Spleen (tissue), 13 donors: ENCODE measurements at places on chromosomes 7 and 10. TPM values are rescaled to one million over a fixed set of nuclear protein-coding genes. Genes with fewer than 3 reads are reported as not detected.

The PON1 gene
- 0.13 TPM for polyA plus RNA-seq

The NCF1 gene
- polyA plus RNA-seq: 142 TPM

The TRIM4 gene
- polyA plus RNA-seq: 14.7 TPM

The CRTAC1 gene
- 0.22 TPM for polyA plus RNA-seq

The GARS1 gene
- 45.1 TPM for polyA plus RNA-seq

The CCL24 gene
- 6.8 TPM for polyA plus RNA-seq

The LLCFC1 gene
- polyA plus RNA-seq: not detected

The PLXDC2 gene
- polyA plus RNA-seq: 2.4 TPM

The HOXA3 gene
- polyA plus RNA-seq: 0.62 TPM

The MMD2 gene
- polyA plus RNA-seq: not detected

The PDE6C gene
- not detected for polyA plus RNA-seq

The TRPV5 gene
- 0.02 TPM for polyA plus RNA-seq

DNA sequence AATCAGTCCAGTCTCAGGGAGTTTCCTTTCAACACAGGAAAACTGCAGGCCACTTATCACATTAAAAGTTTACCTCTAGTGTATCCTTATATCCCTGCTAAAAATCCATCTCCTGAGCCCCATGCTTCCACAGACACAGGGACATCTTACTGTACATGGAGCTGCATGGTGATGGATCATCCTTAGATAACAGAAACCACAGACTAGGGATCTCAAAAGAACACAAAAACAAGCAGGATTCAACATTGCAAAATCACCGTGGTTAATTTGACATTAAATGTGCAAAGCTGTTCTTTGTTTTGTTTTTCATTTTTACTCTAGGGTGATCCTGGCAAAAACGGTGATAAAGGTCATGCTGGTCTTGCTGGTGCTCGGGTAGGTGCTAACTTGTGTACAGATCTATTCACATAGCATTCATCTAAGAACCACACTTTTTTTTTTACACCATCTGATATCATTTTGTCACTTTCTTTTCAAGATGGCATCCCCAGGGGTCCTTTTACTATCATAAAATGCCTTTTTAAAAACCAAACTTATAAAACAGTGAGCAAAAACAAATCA is 18.1 kb downstream of the COL1A2 start:
- DNase-seq: no peak

- DNase-seq: no peak
Observed at GRCh38 chr10:112429147-112429546, 17.6 kb downstream of the ZDHHC6 start.

- no peak for DNase-seq
Observed at GRCh38 chr10:100175875-100176274, 10.0 kb downstream of the ERLIN1 start.

- DNase-seq: peak; percentile 91
Observed at GRCh38 chr10:71608819-71609768, 110.5 kb downstream of the C10orf105 start.

DNA sequence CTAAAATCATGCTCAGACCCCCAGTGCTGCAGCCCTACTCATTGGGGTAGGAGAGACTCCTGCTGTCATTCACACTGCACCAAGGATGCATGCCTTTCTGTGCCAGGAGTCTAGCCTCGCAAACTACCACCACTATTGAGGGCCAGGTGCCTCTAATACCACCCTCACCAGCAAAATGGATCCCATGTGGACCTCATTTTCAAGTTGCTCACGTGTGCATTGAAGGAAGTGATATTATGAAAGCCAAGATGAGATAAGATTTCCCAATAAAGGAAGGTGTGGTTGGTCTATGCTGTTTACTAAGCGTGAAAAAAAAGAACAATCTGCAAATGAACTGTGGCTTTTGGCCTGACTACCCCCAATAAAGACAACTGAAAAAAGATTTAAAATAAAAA is 7.2 kb upstream of the LAMTOR4 start:
- DNase-seq: no peak

DNA sequence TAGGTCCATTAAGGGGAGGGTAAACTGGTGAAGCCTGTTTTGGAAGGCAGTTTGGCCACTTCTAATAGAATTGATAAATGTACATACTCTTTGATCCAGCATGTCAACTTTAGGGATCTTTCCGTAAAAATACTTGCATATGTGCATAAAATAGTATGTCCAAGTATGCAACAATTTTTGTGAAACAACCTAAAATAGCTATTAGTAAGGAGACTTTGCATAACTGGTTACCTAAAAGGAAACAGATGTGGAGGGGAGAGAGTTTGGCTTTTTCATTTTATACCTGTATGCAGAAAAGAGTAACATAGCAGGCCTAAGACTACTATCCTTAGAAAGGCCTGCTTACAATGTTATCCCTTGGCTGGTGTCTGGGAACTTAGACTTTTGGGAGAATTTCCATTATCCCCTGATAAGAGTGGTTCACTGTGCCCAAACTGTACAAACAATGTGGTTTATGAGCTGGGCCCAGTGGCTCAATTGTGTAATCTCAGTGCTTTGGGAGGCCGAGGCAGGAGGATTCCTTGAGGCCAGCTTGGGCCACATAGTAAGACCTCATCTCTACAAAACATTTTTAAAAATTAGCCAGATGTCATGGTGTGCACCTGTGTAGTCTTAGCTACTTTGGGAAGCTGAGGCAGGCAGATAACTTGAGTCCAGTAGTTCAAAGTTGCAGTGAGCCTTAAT is 21.3 kb downstream of the PTPN12 start:
- DNase-seq: no peak

DNA sequence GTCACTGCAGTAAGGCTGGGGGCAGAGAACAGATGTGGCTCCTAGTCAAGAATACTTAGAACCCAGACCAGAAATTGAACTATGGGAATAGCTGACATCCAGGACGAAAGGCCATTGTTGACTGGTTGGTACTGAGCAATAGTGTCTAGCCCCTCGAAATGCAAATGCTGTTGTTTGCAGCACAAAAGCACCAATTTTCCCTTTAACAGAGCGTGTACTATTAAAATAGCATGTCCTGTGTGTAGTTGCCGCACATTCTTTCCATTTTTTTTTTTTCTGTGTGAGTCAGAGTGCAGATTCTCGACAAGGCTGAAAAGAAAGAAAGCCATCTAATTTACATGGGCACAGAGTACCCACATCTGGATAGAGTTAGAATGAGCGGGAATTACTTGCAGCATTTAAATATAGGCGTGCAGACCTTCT is 302.4 kb downstream of the PTEN start:
- no peak for DNase-seq

DNA sequence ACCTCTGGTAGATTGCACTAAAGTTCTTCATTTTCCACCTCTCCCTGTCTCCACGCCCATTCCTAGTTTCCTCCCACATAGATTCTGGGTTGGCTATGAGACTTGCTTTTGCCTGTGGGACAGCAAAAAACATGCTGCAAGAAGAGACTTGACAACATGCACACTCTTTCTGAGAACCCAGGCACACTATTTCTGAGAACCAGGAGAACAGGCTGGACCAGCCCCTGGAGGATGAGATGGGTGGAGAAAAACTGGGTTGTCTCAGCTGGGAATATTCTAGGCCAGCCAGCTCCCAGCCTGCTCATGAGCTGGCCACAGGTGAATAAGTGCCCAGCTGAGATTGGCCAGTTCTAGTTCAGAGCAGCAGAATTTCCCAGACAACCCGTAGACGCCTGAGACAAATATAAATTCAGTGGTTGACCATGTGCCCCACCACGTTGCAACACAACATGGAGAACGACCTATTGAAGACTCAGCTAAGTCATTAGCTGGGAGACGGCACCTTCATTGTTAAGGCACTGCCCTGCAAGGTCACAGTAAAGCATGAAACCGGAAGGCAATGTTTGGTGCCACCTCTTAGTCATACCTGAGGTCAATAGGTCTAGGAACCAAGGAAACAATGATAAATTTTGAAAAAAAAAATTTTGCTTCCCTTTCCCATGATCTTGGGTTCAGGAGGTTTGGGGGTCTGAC is 92.7 kb upstream of the AKR1E2 start:
- no peak for DNase-seq

DNA sequence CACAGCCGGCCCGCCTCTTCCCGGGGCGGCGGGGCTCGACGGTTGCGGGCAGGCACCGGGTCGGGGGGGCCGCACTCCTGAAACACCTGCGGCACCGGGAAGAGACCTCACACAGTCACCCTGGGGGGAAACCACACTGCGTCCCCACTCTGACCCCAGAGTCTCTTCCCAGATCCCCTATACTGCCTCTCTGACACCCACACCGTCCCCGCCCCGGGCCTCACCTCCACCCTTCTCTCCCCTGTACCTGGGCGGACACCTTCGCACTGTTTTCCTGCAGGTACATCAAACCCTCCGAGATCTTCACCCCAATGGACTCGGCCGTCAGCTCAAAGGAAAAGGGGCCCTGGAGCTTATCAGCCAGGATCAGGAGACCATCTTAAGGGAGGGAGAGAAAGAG is 3.4 kb upstream of the GAL3ST4 start:
- peak; percentile 77 for DNase-seq

DNA sequence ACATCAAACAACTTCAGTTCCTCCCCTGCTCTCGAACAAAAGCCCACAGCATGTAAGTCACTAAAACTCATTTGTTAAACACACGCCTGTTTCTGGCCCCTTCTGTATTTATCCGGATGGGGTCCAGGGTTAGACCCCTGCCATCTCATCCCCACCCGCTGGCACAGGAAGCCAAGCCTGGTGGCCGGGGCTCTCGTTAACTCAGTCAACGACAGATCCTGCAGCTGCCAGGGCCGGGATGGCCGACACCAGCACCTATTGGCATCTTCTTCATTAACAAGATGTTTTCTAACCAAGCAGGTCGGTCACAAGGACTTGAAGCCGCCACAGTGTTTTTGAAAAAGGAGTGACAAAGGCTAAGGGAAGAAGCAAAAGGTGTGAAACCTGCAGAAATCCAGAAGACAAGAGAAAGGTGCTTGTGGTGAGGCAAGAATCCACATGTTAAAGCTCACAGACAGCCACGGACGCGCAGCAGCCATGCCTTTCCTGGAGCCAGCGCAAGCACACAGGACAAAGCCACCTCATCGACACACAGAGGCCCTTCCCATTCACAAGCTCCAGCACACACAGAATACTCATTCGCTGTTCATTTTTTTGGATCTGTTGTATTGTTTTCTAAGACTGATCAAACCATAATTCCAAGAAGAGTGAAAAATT is 202.7 kb downstream of the DIP2C start:
- DNase-seq: peak; percentile 76

- DNase-seq: no peak
Observed at GRCh38 chr7:100360135-100360854, 2.4 kb downstream of the PILRB start.

DNA sequence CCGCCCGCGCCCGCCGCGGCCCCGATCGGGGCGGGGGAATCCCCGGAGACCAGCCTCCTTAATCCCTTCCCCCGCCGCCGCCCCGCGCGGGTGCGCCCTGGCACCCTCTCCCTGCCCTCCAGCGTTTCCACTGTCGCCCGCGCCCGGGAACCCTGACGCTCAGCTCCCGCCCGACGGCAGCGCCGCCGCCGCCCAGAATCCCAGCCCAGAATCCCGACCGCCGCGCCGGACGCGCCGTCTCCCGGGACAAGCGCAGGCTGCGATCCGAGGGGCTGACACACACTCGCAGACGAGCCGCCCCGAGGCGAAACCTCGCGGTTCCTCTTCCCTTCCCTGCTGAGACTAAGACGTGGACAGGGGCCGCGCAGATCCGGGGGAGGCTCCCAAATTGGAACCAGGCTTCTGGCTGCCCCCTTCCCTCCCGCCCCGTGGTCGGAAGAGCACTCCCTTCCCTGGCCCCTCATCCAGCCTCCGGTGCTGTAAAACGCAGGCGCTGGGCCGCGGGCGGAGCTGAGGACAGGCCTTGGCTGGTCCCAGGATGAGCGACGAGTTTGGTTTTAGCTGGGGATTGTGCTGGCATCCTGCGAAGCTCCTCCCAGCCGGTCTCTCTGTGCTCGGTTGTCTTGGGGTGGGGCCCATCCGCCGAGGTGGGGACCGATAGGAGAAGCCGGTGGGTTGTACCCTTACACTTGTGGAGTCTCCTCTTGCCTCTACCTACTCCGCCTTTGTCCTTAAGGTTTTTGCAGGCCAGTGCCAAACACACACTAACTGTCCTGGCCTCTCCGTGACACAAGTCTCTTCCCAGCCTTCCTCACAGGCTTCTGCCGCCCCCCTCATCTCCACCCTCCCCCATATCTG is 1.1 kb downstream of the MARVELD1 start:
- peak; percentile 90 for DNase-seq

DNA sequence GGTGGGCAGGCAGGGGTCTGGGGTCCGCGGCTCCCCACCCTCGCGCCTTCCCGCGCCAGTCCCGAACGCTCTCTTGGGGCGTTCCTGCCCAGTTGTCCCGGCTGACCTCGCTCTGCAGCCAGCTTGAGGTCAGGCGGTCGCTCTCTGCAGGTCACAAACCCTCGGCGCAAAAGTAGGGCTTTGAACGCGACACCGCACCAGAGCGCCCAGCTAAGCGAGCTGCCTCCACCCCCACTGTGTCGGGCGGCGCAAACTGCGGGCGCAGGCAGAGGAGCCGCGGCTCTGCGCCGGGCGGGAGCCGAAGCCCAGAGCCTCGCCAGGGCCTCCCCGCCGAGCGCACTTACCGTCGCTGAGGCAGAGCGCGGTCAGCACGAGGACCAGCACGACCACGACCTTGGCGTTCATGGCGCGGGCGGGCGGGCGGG is 284 bp downstream of the CXCL12 start:
- DNase-seq: no peak

DNA sequence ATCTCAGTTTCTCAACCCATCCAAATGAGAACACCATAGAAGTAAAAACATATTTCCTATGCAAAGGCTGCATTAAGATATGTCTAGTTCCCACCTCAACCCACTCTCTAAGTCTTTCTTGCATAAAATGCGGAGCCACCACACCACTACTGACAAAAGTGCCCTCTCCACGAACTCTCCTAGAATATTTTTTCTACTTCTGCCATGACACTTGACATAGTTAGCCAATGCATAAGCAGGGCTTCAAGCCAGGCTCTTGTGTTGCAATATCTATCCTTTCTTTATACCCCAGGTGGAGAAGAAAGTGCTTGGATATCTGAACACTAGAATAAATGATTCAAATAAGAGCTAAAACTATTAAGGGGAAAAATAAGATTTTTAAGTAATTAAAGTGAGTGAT is 465.2 kb downstream of the NRG3 start:
- DNase-seq: no peak

GRCh38 chr10:59720377-59720776 is 10.7 kb upstream of the SLC16A9 start:
- DNase-seq: no peak

DNA sequence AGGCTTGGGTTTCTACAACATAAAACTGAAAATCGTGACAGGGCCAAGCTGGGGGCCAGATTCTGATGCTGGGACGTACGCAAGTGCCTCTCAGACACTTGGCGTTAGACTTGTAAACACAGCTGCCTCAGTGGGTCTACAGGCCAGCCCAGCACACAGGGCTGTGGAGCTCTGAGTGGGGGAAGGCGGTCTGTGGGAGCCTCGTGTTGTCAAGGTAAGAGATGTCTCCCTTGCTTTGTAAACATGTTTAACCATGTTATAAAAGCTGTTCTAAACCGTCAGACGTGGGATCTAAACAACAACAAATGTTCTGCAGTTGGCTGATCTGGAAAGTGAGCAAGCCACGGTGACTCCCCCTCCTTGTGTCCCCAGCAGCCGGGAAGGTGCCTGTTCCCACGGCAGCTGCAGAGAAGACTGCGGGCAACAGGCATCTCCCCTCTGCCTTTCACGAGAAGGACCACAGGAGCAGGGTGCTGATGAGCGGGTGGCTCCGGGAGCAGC is 67.8 kb downstream of the ZRANB1 start:
- peak; percentile 40 for DNase-seq

- no peak for DNase-seq
Observed at GRCh38 chr7:96314402-96315124, 7.3 kb downstream of the SLC25A13 start.
